ENCODE measurements at places on chromosomes 13 and 19.

- no peak for DNase-seq
Observed at GRCh38 chr19:1264801-1265614, 4.1 kb upstream of the CIRBP start.

DNA sequence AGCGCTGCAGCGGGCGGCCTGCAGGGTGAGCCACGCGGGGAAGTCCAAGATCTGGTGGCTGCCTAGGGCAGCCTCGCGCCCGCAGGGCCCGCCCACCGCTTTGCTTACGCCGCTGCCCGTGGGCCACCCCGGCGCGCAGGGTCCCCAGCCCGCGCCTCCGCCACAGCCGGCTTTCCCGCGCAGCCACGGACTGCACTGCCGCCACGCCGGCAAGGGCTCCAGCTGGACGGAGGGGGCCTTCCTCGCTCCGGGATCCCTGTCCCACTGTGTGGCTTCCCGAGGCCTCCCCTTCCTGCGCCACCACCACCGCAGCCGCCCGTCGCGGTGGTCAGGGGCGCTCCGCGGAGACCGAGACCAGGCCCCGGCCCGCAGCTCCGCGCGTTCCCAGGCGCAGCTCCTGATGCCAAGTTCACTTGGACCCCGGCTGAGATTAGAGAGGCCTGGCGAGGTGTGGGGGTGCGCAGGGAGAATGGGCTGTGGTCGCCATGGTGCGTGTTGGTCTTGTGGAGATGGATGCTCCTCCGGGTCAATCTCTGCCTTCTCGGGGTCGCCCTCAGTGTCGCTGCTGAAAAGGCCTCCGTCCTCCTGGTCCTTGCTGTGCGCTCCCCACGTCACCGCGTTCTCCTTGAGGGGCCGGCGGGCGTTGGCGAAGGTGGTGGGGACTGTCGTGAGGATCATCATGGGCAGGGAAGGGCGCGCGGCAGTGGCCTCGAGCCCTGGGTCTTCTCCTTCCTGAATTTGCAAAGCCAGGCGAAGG, 17.9 kb upstream of the RNF17 start:
- no peak for DNase-seq

DNA sequence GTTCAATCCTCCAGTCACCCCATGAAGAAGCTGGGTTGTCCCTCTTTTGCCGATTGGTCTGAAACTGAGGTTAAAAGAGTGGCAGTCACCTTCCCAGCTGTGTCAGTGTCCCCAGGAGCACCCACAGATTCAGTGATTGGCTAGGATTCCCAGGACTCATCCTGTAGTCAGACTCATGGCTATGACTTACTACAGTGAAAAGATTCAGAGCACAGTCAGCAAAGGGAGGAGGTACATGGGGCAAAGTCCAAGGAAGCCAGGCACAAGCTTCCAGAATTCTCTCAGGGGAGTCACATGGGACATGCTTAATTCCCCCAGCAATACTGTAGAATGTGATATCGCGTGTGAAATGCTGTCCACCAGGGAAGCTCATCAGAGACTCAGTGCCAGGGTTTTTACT, 14.2 kb downstream of the ZNF473 start:
- DNase-seq = no peak

DNA sequence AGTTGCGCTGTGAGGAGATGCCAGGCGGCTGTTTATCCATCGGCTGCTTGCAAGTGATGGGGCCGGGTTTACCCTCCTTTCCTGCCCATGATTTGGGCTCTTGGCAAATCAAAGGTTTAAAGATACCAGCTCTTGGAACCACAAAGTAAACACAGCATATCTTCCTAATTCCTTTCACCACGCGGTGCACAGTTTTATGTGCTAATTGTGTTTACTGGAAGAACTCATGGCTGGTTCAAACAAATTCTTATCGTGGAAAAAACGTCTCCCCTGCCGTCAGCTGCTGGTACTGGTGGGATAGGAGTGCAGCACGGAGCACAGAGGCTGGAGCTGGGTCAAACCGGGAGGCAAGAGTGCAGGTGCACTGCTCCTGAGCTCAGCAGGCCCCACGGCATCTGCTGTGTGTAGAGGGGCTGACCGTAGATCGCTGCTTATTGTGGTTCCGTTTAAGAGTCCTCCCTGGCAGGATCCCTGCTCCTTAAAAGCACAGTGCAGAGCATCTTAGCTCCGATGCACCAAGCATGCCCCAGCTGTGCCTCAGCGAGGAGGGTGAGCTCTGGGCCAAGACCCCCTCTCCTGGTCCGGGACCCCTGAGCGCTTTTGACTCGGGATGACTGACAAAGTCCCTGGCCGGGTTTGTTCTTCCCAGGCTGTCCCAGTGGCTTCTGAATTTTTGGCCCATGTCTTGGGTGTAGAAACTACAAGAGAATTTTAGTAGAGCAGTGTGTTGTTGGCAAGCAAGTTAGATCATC, 51.3 kb upstream of the GAS6 start:
- DNase-seq = peak; percentile 28

DNA sequence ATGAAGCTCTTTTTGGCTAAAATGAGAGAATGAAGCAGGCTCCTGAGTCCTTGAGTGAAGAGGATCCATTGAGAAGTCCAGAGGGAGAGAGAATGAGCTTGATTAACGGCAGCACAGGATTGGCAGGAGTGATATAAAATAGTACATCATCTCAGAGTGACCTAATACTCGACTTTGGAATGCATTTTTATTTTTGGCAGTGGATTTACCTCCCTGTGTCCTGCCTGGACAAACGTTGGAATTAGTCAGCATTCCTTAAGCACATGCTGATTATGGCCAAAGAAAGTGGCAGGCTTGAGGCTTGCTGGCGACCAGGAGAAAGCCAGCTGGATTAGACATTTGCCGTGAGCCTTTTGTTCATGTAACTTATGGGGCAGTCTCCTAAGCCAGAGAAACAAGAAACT, 22.9 kb downstream of the LRCH1 start:
- no peak for DNase-seq

DNA sequence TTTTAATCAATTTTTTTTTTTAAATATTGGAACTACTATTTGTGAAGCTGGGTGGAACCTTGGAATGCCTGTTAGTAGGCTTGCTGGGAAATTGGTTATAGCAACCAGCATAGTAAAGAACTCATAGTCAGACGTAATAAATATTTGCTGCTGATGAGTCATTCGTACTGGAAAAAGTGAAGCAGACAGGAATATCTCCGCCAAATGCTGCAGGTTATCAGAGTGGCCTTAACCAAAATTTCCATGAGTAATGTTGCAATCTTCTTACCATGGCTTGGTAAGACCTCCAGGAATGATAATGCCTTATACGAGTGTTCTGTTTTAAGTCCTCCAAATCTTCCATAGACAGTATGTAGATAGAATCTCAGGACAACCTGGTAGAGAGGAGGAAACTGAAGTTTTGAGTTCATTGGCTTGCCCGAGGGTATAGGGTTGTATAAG, 34.2 kb downstream of the MBNL2 start:
- no peak for DNase-seq
